Stimulated activated naive CD4-positive, alpha-beta T cell treated with Interleukin-2 at 50 U/mL for 16 hours (primary cell): ENCODE measurements at places on chromosomes 1 and 21.

DNA sequence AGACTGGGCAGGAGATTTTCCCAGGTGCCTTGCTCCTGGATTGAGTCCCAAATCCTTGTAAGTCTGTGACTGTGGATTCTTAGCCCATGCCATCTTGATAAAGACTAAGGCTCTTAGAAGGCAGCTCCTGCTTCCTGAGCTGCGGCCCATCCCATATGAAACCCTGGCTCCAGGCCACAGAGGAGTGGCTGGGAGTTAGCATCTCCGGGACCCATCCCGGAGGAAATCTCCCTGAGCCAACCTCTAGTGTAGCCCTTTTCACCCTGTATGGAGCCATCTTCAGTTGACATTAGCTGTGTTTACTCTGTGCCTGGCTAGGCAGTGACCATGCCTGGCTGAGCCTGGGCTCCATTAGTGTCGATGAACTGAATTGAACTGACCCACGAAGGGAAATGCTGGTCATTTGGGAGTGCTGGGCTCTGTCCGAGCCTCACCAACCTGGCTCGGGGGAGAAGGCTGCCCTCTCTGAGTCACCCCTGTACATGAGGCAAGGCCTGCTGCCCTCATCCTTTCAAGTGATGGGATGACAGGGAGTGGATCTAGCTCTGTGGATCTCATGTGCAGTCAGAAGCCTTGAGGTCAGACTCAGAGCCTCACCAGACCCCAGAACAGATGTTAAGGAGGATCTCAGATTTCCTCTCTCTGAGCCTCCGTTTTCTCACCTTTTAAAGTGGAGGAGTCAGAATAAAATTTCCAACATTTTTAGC, 37.5 kb downstream of the LGR6 start:
- no peak for DNase-seq

DNA sequence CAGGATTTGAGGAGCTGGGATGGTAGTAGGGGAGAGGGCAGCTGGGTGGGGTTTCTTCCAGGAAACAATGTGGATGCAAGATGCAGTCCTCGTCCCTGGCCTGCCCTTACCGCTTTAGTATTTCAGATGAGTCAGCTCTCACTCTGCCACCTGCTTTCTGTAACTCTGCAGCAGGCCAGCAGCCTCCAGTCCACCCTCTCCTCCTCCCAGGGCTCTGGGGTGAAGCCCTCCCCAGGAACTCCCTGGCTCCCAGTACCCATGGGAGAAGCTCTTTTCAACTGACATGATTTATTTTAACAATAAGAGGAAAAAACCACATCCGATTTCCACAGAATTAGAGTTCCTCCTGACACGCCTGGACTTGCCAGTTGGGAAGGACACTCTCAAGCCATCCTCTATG, 39.0 kb upstream of the IL20 start:
- DNase-seq = no peak

DNA sequence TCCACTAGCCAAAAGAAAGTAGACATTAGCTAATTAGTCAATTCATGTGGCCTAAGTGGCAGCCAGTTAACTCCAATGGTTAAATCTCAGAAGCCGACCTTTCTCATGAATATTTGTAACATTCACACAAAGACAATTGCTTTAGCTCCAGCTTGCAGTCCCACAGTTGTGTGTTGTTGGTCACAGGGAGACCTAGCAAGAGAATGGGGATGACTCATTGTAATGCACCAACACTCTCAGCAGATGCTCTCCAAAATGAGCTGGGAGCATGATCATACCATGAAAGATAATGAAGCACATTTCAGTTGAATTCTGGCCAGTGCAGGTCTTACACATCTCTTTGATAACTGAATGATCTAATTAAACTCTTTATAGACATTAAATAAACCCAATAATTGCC, 160.4 kb downstream of the HLX start:
- DNase-seq = no peak

- no peak for DNase-seq
These were observed 974 bp upstream of the FNBP1L start for GRCh38 chr1:93446837-93447451.

- no peak for DNase-seq
These were observed 80.3 kb downstream of the KIF14 start for GRCh38 chr1:200540281-200540680.

GRCh38 chr1:115440733-115441132, 102.7 kb upstream of the NGF start:
- DNase-seq = no peak

DNA sequence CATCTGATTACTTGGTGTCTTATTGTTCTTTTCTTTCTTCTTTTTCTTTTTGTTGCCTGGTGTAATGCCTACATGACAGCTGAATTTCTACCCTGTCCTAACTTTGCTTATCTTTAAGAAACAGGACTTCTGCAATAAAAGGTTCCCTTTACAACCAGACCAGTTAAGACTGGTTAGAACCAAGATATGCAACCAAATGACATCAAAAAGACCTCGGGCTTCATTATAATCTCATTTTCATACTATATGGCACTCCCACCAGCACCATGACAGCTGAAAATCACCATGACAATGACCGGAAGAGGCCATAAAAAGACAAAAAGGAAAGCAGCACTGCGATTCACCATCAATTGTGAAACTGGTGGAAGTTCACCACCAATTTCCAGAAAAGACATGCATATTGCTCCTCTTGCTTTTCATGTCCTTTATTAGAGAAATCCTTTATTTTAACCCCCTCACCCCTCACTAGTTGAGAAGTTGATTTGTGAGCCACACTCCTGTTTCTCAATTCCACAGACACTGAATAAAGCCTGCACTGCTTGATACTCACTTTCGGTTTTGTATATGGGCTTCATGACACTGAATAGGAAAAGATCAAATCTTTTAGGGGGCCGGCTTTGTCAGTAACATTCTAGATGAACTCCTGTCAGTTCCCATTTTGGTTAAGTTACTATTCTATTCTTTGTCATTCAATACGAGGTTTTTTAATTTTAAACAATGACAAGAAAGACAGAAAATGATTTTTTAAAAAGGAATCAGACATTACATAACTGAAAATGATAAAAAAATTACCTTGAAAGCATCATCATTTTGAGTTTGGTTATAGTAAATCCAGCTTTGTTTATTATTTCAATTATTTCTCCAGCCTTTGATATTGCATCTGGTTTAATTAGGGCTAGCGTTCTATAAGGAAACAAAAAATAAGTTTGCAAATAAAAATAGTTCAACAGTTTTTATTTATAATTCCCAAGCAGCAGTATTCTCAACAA, 58.1 kb downstream of the NME7 start:
- no peak for DNase-seq

DNA sequence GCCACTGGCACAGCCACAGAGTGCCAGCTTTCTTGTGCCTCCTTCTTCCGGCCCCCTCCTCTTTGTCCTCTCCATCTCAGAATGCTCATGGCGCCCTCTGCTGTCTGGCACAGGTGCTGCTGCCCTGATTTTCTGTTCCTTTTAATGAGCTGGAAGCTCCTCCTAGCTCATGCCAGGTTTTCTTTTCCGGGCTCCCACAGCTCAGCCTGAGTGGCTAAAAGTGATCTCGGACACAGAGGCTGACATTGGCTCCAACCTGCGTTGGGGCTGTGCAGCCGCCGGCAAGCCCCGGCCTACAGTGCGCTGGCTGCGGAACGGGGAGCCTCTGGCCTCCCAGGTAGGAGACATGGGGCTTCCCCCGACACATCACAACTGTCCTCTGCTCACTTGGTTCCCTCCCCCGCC, 18.7 kb downstream of the CNTN2 start:
- DNase-seq = peak; percentile 46

DNA sequence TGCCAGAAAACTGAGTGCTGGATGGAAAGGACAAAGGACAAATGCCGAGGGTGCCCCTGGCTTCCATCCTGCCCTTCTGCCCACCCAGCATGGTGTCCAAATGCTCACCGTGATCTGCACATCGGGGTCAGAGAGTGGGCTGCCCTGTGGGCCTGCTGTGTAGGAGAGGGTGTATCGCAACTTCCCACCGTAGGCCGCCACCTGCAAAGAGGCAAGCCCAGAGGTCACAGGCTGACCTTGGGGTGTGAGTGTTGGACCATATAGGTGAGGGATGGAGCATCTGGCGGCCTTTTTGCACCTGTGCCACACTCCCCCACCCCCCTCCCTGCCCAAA, 53.5 kb downstream of the LDLRAD2 start:
- DNase-seq = no peak

DNA sequence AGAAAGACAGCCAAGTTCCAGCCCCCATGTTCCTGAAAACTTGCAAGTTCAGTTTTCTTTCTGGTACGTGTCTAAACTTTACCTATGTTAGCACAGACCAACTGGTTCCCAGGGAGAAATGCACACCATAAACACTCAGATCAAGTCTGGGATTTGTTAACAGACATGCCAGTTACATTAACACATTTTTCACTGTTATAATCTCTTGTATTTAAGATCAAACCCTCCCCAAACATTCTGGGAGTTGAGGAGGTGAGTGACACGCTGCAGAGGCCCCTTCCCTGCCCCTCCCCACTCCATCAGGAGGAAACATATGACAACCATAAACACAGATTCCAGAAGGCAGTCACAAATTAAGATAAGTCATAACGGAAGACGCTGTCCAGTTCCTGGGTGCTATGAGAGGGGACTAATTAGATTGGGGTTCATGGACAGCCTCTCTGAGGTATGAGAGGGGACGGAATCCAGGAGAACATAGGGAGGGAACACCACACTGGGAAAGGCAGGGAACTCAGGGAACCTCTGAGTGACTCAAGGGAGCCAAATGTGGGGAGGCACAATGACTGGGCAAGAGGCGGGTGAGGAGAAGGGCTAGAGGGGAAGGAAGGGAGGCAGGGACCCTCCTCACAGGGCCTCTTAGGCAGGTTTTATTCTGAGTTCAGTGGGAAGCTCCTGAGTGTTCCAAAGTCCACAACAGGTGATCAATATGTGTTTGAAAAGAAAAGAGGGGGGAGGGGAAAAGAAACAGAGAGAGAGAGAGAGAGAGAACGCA, 25.0 kb downstream of the DUSP10 start:
- DNase-seq = no peak

DNA sequence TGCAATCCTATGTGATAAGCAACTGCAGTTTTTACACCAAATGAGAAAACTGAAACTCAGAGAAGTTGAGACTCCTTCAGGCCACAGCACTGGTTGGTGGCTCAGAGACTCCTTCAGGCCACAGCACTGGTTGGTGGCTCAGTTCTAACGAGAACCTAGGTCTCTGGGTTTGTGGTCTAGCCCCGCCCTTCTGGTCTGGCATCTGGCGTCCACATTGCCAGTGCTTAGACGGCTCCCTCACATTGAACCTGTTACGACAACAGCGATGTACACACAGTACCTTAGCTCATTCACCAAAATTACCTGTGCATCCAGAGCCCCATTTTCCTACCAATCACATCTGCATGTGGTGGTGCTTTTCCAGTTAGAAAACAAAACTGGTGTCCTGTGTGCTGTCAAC, 66.1 kb downstream of the NID1 start:
- peak; percentile 37 for DNase-seq

DNA sequence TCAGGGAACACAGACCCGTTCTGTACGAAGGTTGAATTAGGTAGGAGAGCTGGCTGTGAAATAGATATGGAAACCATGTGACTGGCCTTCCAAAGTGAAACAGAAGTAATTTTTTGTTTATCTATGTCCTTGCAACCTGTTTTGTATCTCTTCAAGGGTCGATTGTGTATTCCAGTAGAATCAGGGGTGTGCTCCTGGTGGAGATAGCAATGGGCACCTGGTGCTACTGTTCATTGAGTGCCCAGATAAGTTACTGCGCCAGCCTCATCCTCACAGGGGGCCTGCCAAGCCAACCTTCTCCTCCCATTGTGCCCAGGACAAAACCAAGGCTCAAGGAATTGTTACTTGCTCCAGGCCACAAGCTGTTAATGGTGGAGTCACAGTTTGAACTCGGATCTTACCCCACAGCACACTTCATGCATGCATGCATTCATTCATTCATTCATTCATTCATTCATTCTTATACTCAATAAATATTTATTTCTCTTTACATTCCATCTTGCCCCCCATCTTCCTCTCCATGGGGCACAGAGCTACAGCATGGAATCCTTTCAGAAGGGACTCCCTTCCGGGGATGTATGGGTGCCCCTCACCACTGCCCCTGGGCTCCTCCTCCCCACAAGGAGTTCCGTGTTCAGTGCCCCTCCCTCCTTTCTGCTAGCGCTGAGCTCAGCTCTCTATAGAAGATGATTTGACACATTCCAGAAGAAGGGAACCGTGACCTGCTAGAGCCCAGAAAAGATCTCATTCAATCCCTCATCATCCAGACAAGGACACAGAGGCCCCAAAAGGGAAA, 24.0 kb downstream of the ADORA1 start:
- DNase-seq = no peak

GRCh38 chr1:63920154-63921117, 146.6 kb downstream of the ROR1 start:
- no peak for DNase-seq

DNA sequence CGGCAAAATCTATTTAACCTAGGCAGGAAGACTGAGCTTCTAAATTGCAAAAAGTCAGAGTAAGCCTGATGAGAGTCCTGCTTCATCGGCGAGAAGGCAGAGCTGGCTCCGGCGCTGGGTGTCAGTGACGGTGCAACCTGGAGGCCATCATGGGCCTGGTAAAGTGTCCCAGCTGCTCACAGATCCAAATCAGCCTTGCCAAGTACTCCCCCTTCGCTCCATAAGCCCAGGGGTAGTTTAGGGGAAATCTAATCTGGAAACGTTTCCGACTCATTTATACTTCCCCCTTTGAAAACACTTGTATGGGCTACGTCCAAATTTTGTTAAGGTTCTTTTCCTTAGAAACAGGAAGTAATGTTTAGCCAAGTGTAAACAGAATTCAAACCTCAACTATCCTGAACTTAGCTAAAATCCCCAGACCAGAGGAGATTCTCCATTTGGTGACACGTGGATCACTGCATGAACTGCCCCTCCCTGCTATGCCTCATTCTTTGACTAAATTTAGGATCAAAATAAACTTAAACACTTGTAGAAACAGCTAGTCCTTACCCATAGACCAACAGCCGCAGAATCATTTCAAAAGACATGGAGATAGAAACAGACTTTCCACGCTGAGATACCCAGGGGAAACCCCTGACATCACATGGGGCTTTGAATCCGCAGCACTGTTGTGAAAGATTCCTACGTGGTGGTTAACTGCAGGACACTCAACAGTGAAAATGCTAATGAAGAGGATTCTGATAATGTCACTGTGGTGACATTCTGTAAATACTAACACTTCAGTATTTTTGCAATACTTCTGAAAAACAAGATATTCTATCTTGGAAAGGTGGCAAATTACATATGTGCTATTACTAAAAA, 172.7 kb downstream of the TGFBR3 start:
- DNase-seq = peak; percentile 51

GRCh38 chr1:24827379-24828135, 82.3 kb downstream of the CLIC4 start:
- DNase-seq = no peak

DNA sequence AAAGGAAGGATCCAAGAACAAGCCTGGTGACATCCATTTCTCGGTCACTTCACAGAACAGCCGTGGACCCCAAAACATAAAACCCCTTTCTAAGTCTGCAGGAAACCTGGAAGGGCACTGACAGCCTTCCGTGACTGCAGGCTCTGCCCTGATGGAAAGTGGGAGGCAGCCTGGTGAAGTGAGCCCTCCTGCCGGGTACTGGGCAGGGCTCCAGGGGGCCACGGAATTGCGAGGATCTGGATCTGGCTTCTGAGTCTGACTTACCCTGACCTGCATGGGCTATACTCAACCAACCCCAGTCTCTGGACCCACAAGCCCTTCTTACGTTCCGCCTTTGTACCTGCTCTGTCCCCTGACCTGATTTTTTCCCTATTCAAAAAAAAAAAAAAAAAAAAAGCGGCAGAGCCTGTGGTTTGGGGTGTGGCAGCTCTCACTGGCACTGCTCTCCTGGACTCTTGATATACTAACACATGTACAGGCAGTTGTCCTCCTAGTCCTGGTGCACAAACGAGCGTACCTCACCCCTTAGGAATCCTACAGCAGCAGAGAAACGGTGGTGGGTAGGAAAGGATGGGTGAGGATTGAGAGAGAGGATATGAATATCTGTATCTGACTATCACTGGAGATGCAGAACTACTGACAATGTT, 82.9 kb downstream of the BEND5 start:
- DNase-seq = no peak
